ENCODE measurements at places on chromosomes 7 and 10.

DNA sequence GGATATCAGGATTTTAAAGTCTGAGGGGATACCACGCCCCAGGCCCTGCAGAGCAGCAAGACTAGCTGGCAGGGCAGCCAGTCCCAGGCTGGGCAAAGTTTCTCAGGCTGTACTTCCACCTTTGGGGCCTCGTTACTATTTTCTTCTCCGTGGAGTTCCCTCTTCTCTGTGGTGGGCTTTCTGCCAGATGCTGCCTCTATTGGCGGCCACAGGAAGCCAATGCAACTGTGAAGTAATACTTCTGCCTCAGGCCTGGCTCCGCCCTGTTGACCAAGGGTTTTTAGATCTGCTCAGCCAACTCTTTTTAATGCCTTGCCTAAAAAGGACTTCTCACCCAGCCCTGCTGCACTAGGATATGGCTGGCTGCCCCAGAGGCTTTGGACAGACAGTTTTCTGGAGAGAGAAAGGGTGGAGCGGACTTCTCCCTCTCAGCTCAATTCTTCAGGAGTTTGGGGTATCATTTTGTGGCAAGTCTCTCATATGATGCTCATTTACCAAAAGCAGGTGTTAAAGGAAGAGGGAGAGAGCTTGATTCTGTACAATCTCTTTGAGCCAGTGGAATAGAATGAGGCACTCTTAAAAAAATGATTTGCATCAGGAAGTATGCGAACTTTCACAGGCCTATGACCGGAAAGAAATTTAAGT, 67.4 kb downstream of the HHEX start:
- DNase-seq: peak; percentile 54

- DNase-seq: no peak
Measured at GRCh38 chr10:2049560-2049959, 312.2 kb upstream of the ADARB2 start.

GRCh38 chr10:6770846-6771245, 190.8 kb upstream of the PRKCQ start:
- peak; percentile 35 for DNase-seq

- no peak for DNase-seq
Measured at GRCh38 chr10:52597189-52597863, 175.3 kb downstream of the MBL2 start.

DNA sequence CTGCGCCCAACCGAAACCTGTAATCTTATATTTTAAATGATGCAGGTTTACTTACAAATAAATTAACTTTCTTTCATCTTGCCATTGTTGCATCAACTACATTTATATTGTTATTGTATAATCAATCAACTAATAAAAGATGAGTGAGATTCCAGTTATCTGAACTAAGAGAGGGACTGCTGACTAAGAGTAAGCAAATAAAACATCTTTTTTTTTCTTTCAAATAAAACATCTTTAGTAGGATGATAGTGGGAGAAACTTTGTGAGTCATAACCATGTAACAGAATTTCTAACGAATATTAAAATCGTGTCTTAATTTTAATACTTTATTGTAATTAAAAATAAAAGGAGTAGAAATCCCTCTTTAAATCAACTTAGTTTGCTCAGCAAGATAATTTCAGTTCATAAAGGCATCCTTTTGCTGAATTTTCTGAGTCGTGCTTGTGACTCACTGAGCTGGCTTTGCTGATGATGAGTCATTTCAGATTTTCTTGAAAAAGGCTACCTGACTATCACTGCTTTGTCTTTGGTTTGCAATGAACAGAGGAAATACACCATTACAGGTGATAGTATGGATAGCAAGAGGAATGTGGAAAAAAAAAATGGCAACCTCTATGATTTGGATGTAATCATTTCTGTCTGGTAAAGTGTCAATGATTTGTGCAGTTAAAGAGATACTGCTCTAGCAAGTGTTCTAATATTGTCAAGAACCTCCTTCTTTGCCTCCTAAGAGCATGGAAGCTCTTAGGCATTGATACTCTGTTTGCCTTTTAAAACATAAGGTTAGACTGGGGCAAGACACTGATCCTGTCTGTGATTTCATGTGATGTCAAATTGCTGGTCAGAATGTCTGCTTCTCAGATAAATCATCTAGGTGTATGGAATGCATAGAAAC, 119.5 kb downstream of the GPR158 start:
- DNase-seq: peak; percentile 5

GRCh38 chr10:16586358-16587138, 64.9 kb upstream of the C1QL3 start:
- no peak for DNase-seq

GRCh38 chr10:47013507-47014154, 102.4 kb downstream of the PTPN20 start:
- no peak for DNase-seq

- no peak for DNase-seq
Measured at GRCh38 chr10:91634898-91635297, 2.0 kb upstream of the PPP1R3C start.

Measured in fibroblast of mammary gland (primary cell).